Activated B cell treated with CpG ODN at 0.5 μM for 24 hours (primary cell): ENCODE measurements at places on chromosomes 4 and X. TPM values are rescaled to one million over a fixed set of nuclear protein-coding genes. Genes with fewer than 3 reads are reported as not detected.

DNA sequence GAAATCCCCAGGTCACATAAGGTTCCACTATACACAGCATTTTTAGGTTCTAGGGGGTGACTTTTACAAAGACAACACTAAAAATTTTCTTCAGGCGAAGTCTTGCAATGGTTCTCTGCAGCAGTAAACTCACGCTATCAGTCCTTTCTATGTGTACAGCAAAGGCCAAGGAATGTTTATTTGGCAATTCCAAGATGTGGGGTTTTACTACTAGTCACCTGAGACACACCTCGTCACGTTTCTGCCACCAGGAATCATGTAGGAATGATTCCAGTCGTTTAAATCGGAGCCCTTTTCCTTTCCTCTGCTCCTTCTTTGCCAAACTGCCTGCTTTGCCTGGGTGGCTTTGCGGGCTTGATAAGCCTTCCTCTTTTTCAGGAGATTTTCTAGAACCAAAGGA lies 75.9 kb upstream of the ENPEP start:
- H3K4me1 ChIP-seq, result no peaks in the 10 kb centered on the region
- H3K36me3 ChIP-seq, result no peaks in the 10 kb centered on the region

DNA sequence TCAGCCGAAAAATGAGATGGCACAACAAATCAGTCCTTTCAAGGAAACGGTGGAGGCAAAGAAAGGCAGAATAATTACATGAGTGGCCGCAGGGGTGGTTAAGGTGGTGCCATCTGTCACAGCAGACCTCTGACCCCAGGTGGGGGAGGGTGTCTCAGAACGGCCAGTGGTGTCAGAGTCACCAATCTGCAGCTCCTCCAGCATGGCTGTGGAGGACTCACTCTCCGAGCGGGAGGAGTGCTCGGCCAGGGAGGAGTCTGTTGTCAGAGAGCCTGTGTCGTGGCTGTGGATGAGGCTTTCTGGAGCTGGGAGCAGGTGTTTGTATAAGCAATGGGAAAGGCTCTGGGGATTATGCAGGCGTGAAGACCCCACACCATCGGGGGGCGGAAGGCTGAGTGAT lies 130.3 kb upstream of the PDLIM3 start:
- H3K27ac ChIP-seq, result no peak overlapping the region
- no peaks in the 10 kb centered on the region for H3K36me3 ChIP-seq
- peaks cover 3% of the 10 kb centered on the region for H3K27me3 ChIP-seq

- no peak for DNase-seq
- H3K4me1 ChIP-seq, result peaks cover 40% of the 10 kb centered on the region
- H3K27me3 ChIP-seq, result no peaks in the 10 kb centered on the region
- H3K36me3 ChIP-seq, result peaks cover 47% of the 10 kb centered on the region
- H3K27ac ChIP-seq, result no peak overlapping the region
Observed at GRCh38 chrX:53681661-53682060, 4.9 kb downstream of the HUWE1 start.

The XPNPEP2 gene
- total RNA-seq, result 0.07 TPM in 2 replicates

DNA sequence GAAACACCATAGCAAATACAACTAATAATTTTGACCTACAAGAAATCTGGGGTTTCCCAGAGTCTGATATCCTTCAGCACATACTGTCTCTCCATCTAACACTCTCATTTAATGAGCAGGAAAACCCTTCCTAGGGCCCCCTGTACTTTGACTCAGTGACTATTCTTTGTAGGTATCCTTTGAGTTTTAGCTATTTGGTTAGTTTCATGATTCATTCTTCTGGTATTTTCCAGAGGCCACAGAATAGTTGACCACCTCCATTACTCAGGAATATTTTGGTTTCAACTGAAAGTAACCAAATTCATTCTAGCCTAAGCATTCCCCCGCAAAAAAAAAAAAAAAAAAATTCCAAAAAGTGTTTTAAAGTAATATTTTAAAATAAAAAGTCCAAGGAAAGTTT lies 140.0 kb downstream of the IDS start:
- DNase-seq, result no peak
- H3K4me1 ChIP-seq, result no peaks in the 10 kb centered on the region
- no peak overlapping the region for H3K27ac ChIP-seq
- H3K4me3 ChIP-seq, result no peak overlapping the region

- H3K4me1 ChIP-seq, result no peaks in the 10 kb centered on the region
- H3K36me3 ChIP-seq, result no peaks in the 10 kb centered on the region
- no peak for DNase-seq
- H3K27ac ChIP-seq, result no peak overlapping the region
- no peak overlapping the region for H3K4me3 ChIP-seq
Observed at GRCh38 chr4:22174640-22175039, 226.1 kb upstream of the KCNIP4 start.

- no peak overlapping the region for H3K27ac ChIP-seq
- no peaks in the 10 kb centered on the region for H3K36me3 ChIP-seq
- H3K27me3 ChIP-seq, result peaks cover 17% of the 10 kb centered on the region
- H3K4me1 ChIP-seq, result no peaks in the 10 kb centered on the region
- no peak for DNase-seq
- H3K4me3 ChIP-seq, result no peak overlapping the region
Observed at GRCh38 chr4:107894138-107894603, 37.2 kb upstream of the CYP2U1 start.

DNA sequence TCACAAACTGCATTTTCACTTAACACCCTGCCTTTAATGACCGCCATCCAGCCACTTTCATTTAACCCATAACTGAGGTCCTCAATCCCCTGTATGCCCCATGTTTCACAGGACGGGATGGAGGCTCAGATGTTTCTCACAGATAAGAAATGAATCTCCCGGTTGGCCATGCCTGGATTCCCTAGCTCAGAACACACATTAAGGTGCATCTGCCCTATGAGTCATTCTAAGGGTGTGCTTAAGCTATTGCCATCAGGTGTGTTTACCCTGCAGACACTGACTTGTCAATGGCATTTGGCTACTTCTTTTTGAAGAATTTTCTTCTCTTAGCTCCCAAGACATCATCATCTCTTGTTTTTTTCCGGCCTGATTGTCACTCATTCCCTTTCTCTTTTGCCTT lies 222.6 kb upstream of the SMIM31 start:
- H3K4me3 ChIP-seq, result no peak overlapping the region
- no peaks in the 10 kb centered on the region for H3K4me1 ChIP-seq
- H3K27me3 ChIP-seq, result no peaks in the 10 kb centered on the region
- no peak overlapping the region for H3K27ac ChIP-seq

- no peak overlapping the region for H3K27ac ChIP-seq
- H3K4me1 ChIP-seq, result no peaks in the 10 kb centered on the region
- DNase-seq, result no peak
- no peak overlapping the region for H3K4me3 ChIP-seq
Observed at GRCh38 chrX:34768290-34768689, 111.2 kb upstream of the TMEM47 start.

GRCh38 chr4:167774646-167775045 lies 317.7 kb upstream of the ANXA10 start:
- H3K4me3 ChIP-seq, result no peak overlapping the region
- no peak for DNase-seq
- H3K4me1 ChIP-seq, result no peaks in the 10 kb centered on the region
- H3K36me3 ChIP-seq, result no peaks in the 10 kb centered on the region

The PLP2 gene
- 97.2 and 111 TPM in 2 replicates for total RNA-seq

The NEXMIF gene
- total RNA-seq, result 0.53 and 1.4 TPM in 2 replicates

GRCh38 chrX:150164971-150165600 lies 198.0 kb upstream of the MAMLD1 start:
- H3K27ac ChIP-seq, result no peak overlapping the region
- no peaks in the 10 kb centered on the region for H3K36me3 ChIP-seq
- H3K4me1 ChIP-seq, result no peaks in the 10 kb centered on the region
- no peak for DNase-seq
- no peak overlapping the region for H3K4me3 ChIP-seq

The RNF212 gene
- total RNA-seq, result 2.1 and 2.4 TPM in 2 replicates

DNA sequence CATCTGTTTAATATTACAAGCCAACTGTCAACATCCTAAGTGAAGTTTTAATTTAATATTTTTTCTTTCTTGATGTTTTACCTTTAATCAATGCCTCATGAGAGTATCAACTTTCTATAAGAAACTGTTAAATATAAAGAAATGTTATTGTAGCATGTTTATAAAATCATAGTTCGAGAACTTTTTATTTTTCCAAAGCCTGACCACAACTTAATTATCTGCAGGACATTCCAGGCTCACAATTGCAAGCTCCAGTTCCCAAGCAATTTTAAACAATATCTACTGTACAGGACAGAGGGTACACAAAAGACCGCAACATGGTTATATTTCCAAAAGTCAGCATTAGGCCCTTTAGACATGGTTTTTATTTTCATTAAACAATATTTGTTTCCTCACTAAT lies 20.1 kb downstream of the STX18 start:
- H3K4me3 ChIP-seq, result no peak overlapping the region
- no peaks in the 10 kb centered on the region for H3K27me3 ChIP-seq
- H3K36me3 ChIP-seq, result peaks cover 4% of the 10 kb centered on the region
- no peak for DNase-seq
- H3K27ac ChIP-seq, result no peak overlapping the region

The F9 gene
- total RNA-seq, result not detected in 2 replicates

DNA sequence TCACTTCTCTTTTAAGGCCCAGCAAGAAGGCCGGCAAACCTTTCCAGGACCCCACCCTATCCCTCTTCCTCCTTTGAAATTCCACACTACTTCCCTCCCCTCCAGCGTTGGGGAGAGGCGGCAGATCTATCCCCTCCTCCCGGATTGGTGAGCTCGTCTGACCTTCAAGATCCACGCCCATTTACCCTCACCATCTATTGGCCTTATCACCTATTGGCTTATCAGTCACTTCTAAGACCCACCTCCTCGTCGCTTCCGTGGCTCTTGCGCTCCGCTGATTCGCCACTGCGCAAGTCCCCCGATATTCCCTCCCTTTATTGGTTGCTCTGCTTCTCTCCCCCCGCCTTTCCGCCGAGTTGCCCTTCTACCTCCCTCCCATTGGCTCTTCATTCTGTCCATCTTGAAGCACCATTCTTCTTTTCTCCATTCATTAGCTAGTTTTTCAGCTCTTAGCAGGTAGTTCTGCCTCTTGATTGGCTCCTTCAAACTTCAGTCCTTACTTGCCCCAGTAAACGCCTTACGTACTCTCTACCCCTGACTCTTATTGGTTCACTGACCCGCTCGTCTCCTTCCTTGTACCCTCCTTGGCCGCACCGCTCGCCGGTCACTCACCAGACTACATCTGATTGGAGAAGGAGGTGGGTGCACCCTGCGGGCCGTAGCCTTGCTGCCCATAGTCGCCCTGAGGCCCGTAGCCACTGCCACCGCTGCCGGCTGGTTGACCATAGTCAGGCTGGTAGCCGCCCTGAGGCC lies 4.8 kb upstream of the PRICKLE3 start:
- peak overlapping the region; percentile 92 for H3K4me3 ChIP-seq
- H3K36me3 ChIP-seq, result peaks cover 2% of the 10 kb centered on the region
- peaks cover 29% of the 10 kb centered on the region for H3K4me1 ChIP-seq
- DNase-seq, result peak; percentile 57
- H3K27ac ChIP-seq, result peak overlapping the region; percentile 96

DNA sequence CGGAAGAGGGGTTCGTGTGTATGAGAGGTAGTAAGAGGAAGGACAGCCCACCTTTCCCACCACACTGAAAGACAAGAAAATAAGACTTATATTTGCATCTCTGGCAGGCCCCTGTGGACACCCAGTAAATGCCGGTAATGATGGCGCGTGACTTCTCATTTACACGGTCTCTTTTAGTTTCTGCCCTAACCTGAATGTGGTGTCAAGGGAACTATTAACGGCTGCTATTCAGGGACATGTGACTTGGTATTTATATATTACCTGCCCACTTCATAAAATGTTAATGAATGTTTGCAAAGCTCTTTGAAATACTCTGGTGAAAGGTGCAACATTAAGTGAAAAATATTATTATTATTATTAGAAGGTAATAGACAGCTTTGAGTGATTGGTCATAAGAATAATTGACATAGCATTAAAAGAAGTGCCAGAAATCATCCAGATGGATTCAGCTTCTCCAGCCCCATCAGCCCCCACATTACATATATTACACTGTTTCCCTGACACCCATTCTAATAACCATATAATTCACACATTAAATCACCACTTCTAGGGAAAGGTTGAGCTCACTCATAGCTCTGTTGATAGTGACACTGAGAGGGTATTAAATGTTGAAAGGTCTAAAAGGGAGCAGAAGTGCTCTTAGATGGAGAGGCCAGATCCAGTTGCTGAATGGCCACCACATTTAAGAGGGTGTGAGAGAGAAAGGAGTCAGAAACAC lies 83.0 kb upstream of the BEND4 start:
- no peaks in the 10 kb centered on the region for H3K4me1 ChIP-seq
- DNase-seq, result no peak
- H3K36me3 ChIP-seq, result no peaks in the 10 kb centered on the region
- H3K27ac ChIP-seq, result no peak overlapping the region
- no peak overlapping the region for H3K4me3 ChIP-seq
- no peaks in the 10 kb centered on the region for H3K27me3 ChIP-seq

GRCh38 chr4:140237616-140238350 lies 83.8 kb upstream of the MAML3 start:
- no peak for DNase-seq
- peaks cover 20% of the 10 kb centered on the region for H3K27me3 ChIP-seq
- H3K4me1 ChIP-seq, result peaks cover 64% of the 10 kb centered on the region

- no peak overlapping the region for H3K27ac ChIP-seq
- H3K27me3 ChIP-seq, result no peaks in the 10 kb centered on the region
- DNase-seq, result peak; percentile 33
- no peak overlapping the region for H3K4me3 ChIP-seq
- no peaks in the 10 kb centered on the region for H3K4me1 ChIP-seq
- H3K36me3 ChIP-seq, result no peaks in the 10 kb centered on the region
Observed at GRCh38 chr4:167021545-167022155, 212.6 kb downstream of the SPOCK3 start.

The ANTXR2 gene
- total RNA-seq, result 14.2 and 19.6 TPM in 2 replicates

DNA sequence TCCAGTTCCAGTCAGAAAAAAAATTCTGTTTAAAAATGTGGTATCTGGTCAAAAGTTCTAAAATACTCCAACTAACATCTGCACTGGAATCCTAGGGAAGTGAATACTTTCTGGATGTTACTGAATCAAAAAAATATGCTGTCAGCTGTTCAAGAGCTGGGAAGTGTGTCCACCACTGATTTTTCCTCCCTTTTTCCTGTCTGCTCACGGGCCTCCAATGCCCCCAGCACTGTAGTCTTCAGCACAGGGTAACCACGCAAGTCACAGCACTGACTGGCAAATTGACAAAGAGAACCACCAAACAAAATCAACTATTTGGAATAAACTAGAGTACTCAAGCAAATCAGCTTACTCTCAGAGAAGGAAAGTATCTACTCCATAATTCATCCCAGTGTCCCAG lies 9.9 kb downstream of the VEGFC start:
- no peaks in the 10 kb centered on the region for H3K4me1 ChIP-seq
- DNase-seq, result no peak
- H3K4me3 ChIP-seq, result no peak overlapping the region
- no peaks in the 10 kb centered on the region for H3K36me3 ChIP-seq

The GPRASP2 gene
- 0.16 and 0.34 TPM in 2 replicates for total RNA-seq

The FABP2 gene
- not detected in 2 replicates for total RNA-seq

DNA sequence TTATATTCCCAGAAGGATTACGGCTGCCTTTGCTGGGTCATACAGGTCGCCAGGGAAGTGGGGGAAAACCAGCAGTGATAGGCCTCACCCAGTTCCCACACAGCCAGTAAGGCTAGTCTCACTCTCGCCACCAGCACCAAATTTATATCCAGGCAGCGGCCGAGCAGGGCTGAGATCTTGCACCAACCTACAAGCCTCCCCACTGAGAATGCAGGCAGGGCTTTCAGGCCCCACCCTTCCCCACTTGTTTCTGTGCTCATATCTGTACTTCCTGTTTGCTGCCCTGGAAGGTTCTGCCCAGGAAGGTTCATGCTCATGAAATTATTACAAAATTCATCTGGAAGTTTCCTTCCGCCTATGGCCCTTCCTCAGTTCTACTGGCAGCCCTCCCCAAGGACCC lies 179.7 kb downstream of the STIM2 start:
- H3K27ac ChIP-seq, result no peak overlapping the region
- peaks cover 8% of the 10 kb centered on the region for H3K4me1 ChIP-seq
- no peak overlapping the region for H3K4me3 ChIP-seq

The KLHL13 gene
- total RNA-seq, result not detected in 2 replicates
